Fibroblast of skin of right quadriceps (primary cell): ENCODE measurements at places on chromosomes 13 and 19.

DNA sequence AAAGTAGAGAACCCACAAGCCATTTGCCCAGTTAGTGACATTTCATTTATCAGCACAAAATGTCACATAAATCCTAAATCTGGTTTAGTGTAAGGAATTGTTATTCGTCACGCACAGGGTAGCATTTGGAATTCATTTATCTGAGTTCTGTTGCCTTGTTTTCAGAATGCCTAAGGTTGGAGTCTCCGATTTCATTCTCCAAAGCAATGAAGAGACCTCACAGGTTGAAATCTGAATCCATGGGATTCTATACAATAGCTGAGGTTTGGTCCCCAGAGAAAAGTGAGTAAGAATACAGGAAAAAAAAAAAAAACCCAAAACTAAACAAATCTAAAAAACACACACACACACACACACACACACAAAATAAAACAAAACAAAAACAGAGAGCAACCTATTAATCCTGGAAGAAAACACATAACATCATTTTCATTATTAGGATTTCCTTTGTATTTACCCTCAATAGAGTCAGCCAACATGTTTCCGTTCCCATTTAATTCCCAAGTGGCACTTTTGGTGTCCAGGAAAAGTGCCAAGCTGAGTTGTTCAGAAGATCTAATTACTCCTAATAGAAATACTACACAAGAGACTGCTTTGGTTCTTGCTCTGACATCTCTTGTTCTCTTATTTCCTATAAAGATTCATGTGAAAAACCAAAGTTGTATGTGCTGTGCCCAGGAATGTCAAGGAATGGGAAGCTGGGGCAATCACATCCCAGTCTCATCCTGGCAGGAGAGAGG is 36.2 kb upstream of the LRCH1 start:
- DNase-seq = peak; percentile 87

GRCh38 chr13:40379196-40379595 is 287.2 kb downstream of the FOXO1 start:
- DNase-seq = no peak

DNA sequence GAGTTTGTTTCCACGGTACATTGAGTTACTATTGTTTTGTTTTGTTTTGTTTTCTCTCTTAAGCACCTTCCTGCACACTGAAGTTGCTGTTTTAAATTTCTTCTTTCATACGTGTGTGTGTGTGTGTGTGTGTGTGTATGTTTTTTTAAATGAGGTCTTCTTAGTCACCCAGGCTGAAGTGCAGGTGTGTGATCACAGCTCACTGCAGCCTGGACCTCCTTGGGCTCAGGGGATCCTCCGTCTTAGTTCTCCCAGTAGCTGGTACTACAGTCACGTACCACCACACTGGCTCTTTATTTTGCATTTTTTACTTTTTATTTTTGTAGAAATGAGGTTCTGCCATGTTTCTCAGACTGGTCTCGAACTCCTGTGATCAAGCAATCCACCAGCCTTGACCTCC is 20.8 kb upstream of the ZNF429 start:
- no peak for DNase-seq

- DNase-seq = peak; percentile 59
Measured at GRCh38 chr19:18160971-18161635, 8.1 kb downstream of the PIK3R2 start.

DNA sequence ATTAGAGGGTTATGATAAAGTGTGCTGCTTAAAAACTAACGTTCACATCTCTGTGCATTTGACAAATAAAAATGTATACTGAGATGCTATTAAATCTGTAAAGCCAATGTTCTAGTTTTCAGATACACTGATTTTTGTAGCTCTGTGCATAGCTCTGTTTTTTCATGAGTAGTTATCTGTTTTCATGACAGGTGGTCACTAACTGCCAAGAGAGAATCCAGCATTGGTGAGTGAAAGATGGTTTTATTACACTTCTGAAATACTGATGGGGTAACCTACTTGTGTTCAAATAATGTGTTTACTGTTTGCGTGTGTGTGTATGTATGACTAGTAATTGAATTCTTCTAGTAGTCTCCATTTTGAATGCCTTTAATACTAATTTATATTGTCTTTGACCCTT is 29.0 kb downstream of the URI1 start:
- no peak for DNase-seq

- DNase-seq = peak; percentile 22
Measured at GRCh38 chr13:65036999-65037398, 2193.1 kb downstream of the PCDH9 start.

GRCh38 chr19:3684817-3685410 is 15.4 kb downstream of the PIP5K1C start:
- DNase-seq = no peak

DNA sequence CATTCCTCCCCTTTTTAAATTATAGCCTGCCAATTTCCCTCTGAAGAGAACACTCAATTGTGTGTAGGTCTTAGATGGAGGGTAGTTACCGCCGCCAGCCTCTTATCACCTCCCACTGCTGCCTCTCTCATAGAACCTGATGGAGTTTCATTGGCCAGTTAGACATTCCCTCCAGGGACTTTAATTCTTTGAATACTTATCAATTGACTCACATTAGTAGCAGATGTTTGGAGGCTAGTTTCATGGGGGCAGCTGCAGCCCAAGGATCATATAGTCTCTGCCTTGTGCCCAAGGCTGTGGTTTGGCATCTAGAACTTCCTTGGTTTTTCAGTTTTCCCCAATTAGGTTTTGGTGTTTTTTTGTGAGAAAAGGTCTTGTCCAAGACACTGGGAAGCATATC is 318.9 kb upstream of the HTR2A start:
- DNase-seq = peak; percentile 90

DNA sequence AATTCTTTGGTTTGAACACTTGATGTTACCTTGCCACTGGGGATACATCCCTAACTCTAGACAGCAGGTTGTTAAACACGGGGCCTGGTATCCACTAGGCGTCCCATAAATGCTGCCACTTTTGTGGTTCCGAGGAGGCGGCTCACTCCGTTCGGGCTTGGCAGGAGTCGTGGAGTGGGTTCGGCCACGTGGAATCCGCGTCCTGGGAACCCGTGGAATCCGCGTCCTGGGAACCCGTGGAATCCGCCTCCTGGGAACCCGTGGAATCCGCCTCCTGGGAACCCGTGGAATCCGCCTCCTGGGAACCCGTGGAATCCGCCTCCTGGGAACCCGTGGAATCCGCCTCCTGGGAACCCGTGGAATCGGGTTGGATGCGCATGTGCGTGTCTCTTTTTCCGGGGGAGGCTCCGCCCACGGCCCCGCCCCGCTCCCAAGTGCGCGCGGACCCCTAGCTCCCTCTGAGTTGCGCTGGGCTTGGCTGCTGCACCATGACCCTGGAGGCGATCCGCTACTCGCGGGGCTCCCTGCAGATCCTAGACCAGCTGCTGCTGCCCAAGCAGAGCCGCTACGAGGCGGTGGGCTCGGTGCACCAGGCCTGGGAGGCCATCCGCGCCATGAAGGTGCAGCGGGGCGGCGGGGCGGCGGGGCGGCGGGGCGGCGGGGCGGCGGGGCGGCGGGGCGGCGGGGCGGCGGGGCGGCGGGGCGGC is at the start of gene MRI1:
TSS of gene MRI1 (plus strand) at position 422 of the 707 bp plus-strand sequence. CDS start at position 489, 67 bp downstream.
- peak; percentile 57 for DNase-seq

DNA sequence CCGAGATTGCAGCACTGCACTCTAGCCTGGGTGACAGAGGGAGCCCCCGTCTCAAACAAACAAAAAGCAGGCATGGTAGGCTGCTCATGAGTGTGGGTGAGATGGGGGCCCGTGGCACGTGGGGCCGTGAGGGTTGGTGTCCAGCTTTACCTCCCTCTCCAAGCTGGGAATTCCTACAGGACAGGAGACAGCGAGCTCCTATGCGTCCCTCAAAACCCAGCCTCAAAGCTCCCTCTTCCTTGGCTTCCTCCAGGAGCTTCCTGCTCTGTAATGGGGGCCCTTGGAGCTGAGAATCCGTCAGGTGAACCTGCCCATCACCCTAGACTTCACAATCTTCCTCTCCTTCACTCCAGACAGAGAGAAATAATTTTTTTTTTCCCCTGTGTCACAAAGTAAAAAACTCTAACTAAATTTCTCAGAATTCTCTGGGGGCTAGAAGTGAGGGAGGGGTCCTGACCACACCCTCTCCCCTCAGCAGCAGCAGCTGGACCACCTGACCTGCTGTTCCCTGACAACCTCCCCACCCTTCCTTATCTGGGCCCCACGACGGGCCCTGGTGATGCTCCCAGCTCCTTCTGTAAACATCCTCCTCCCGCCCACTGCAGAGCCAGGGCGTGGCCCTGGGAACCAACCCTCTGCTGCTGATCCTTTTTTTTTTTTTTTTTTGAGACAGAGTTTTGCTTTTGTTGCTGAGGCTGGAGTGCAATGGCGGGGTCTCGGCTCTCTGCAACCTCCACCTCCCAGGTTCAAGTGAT is 22.1 kb upstream of the WDR18 start:
- DNase-seq = no peak

GRCh38 chr13:40910324-40911050 is 108.6 kb downstream of the ELF1 start:
- peak; percentile 18 for DNase-seq

DNA sequence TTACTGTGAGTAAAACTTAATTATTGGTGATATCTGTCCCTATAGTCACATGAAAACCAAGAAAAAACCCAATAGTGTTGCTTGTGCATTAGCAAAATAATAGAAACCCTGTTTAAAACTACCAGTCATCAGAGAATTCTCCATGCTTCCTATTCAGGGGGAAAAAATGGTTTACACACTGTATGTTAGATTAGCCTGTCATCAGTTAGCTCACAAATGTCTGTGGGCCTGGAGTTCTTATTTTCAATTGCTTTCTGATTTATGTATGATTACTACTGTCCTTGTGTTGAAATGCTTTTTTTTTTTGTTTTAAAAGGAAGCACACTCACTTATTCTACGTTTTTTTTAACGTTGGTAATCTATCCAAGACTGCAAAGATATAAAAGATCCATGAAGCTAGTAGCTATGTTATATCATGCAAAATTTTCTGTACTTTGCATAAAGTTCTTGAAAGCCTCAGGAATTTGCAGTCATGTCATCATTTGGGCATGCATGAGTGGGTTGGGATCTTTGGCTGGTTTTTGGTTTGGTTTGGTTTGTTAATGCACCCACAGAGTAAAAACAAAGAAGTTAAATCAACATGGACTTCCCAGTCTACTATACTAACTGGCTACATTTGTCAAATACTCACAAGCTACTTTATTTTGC is 25.9 kb downstream of the RXFP2 start:
- DNase-seq = peak; percentile 92

GRCh38 chr13:75636436-75637180 is 478 bp downstream of the LMO7 start:
- peak; percentile 38 for DNase-seq

- DNase-seq = peak; percentile 46
Measured at GRCh38 chr19:4811328-4812131, 20.0 kb downstream of the TICAM1 start.

DNA sequence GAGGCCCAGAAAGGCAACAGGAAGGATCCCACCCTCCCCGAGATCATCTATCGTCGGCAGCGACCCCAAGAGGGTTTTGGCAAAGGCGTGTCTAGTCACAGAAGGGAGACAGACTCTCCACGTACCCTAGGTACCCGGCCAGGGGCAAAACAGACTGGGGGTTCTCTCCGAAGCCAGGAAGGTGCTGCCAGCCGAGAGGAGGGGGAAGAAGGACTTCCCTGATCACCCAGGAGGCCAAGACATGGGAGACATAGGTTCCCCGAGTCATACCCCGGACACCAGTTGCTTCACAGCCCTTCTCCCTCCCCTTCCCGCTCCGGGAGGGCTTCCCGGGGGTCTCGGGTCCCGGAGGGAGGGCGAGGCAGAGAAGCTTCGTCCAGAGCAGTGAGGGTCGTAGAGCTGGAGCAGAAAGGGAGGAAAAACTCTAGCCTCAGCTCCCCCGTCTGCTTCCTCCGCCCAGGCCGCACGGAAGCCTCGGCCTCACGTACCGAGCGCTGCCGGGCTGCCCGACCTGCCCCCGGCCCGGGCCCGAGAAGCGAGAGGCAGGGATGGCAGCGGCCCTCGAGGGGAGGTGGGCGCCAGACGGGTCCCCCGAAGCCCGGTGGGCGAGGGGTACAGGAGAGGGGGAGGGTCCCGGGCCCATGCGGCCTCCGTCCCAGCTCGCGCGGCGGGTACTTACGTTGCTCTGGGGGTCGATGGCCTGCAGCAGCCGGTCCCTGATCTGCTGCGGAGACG is 644 bp downstream of the MED26 start:
- no peak for DNase-seq

DNA sequence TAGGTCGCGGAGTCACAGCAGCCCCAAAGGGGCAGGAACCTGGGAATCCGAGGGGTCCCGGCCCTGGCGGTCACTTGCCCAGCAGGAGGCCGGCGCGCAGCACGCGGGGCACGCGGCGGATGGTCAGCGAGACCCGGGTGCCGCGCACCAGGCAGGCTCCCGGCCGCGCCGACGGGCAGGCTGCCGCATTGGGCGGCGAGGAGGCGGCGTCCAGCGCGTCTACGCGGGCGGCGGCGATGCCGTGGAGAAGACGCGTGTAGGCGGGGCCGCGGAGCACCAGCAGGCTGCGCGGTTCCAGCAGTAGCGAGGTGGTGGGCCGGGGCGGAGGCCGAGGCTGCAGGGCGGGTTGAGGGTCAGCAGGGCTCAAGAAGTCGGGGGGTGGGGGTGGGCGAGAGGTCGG is 607 bp upstream of the SYNE4 start:
- DNase-seq = peak; percentile 38

DNA sequence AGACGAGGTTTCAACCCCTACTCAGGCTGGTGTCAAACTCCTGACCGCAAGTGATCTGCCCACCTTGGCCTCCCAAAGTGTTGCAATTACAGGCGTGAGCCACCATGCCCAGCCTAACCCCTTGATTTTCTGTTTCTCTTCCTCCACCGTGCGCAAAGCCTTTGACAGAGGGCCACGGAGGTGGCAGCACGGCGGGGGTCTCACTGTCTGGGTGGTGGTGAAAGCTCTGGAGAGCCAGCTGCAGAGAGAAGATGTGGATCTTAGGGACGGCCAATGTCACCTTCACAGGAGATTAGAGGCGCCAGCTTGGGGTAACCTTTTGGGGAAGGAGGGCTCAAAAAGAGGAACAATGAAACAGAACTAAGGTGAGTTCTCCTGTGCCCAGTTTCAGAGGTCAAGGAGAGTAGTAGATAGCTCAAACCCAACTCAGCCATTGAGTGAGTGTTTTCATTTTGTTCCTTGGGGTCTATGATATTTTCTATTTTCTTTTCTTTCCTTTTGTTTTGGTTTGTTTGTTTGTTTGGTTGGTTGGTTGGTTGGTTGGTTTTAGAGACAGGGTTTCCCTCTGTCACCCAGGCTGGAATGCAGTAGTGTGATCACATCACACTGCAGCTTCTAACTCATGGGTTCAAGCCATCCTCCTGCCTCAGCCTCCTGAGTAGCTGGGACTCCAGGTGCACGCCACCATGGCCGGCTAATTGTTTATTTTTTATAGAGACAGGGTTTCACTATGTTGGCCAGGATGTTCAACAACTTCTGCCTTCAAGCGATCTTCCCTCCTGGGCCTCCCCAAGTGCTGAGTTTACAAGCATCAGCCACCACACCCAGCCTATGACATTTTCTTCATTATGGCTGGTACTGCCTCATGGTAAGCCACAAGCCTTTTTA is 37.7 kb downstream of the GPR42 start:
- no peak for DNase-seq

- DNase-seq = no peak
Measured at GRCh38 chr19:51433043-51433442, 15.6 kb upstream of the SIGLEC10 start.
